ENCODE measurements at places on chromosomes 6 and 20. TPM values are rescaled to one million over a fixed set of nuclear protein-coding genes. Genes with fewer than 3 reads are reported as not detected.

EDN3 gene
- not detected for total RNA-seq

PIM1 gene
- total RNA-seq, result 1.3 TPM

C4B gene
- total RNA-seq, result 1.2 TPM

SLC26A8 gene
- total RNA-seq, result under 0.01 TPM

MC3R gene
- total RNA-seq, result not detected

CST4 gene
- total RNA-seq, result not detected

CDH4 gene
- total RNA-seq, result 0.17 TPM

MAP3K4 gene
- 26.5 TPM for total RNA-seq

FAM209B gene
- 0.33 TPM for total RNA-seq

OR2H2 gene
- not detected for total RNA-seq

C6orf58 gene
- total RNA-seq, result not detected

Data from dermis blood vessel endothelial cell (primary cell).